ENCODE measurements at places on chromosomes 4 and X.
A peak's percentile ranks its signal among the peaks of the same experiment; 100 is the strongest.

DNA sequence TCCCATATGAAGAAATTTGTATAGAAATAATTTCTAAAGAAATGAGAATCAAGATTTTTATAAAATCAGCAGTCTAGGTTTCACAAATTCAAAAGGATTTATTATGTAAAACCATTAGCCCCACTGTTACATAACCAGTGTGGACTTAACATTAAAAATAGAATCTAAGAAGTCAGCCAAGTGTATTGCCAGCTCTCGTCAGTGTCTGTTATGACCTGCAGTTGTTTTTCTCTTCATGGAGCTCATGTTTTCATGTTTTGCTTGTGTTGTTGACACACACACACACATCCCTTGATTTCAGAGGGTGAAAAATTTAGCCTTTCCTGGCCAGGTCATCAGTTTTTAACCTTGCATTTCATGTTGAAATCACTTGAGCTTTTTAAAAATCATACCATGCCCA, 39.5 kb downstream of the USP38 start:
- no peak for ATAC-seq

DNA sequence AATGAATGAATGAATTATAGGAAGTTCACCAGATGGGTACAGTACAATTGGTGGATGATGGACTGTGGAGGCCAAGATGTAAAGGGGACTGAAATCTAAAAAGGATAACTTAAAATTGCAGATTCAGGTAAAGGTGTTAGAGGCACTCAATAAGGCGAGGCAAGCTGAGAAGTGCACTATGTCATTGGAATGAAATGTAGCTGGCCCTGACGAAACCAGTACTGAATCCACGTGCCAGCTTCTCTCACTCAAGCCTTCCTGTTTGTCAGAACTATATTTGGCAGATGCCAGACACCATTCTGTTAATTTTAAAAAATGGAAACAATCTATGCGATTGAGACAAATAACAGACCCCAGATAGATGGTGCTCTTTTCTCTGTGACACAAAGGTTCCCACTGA, 1039.1 kb upstream of the TENM3 start:
- no peak for ATAC-seq

DNA sequence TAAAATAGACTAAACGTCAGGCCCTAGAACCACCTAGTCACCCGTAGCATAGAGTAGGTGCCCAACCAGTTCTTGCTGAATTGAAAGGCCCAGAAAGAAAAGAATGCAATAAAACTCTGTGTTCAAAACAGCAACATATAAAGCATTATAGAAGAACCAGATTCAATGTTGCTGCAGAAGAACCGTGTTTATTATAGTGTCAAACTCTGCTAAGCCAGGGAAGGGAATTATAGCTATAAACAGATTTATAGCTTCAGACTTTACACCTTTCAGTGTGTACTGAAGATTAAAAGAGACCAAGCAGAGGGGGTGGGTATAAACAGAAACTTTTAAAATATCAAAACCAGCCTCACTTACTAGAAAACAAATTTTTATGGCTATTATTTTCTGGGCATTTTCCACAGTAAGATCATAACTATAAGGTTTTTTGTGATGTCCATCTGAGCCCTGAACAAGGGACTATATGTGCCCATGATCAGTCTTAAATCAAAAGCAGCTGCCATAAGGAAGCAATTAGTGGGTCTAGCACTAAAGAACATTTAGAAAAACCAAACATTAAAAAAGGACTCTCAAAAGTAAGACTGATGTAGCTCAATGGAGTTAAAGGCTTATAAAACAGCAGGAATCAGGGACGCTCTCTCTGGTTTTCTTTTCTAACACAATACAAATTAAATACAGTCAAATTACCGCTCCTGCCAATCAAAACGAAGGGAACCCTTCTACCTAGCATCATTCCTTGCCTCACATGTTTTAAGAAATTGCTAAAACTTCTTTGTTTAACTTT, 219.7 kb upstream of the ETNPPL start:
- ATAC-seq: no peak

- no peak for ATAC-seq
These were observed 37.6 kb upstream of the SHISA3 start for GRCh38 chr4:42359711-42360110.

DNA sequence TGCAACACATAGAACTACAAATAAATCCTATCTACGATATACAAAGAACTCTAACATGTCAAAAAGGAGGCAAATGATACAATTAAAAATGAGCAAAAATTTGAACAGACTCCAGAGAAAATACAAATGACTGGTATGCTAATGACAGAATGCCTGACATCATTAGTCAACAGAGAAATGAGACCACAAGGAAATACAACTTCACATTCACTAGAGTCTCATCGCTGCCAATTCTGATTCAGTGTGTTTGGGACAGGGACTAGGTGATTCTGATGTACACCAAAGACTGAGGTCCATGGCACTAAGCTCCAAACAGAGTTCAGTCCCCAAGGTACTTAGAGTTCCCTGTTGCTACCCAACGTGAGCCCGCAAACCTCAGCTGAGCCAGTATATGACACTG, 23.4 kb downstream of the SLC2A9 start:
- ATAC-seq: no peak

GRCh38 chr4:1232661-1233621, 16.0 kb downstream of the CTBP1 start:
- no peak for ATAC-seq

- ATAC-seq: no peak
These were observed 45.9 kb downstream of the WDFY3 start for GRCh38 chr4:84920617-84921016.

DNA sequence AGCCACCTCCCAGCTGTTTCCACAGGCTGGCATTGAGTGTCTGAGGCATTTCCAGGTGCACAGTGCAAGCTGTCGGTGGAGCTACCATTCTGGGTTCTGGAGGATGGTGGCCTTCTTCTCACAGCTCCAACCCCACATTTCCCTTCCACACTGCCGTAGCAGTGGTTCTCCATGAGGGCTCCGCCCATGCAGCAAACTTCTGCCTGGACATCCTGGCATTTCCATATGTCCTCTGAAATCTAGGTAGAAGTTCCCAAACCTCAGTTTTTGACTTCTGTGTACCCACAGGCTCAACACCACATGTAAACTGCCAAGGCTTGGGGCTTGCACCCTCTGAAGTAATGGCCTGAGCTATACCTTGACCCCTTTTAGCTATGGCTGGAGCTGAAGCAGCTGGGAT, 10.3 kb upstream of the FRMPD4 start:
- ATAC-seq: no peak

- no peak for ATAC-seq
These were observed 106.2 kb downstream of the CCNG2 start for GRCh38 chr4:77263247-77263646.

- peak; percentile 82 for ATAC-seq
These were observed 66.7 kb downstream of the COQ2 start for GRCh38 chr4:83217721-83218522.

DNA sequence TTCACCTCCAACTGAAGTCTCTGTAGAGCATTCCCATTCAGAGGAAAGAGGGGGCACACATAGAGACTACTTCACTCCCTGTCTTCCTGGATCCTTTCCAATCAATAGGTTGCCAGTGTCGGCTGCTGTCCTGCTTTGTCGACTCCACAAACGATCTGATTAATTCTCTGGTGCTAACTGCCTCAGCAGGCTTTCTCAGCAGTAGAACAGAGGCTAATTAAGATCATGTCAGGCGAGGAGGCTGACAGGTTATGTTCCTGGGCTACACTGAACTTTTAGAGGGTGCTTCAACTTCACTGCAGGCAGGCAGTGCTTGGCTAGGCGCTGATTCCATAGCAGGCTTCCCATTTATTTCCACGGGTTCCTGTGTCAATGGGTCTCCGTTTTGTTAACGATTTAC, 79.2 kb downstream of the GRIA3 start:
- ATAC-seq: no peak

DNA sequence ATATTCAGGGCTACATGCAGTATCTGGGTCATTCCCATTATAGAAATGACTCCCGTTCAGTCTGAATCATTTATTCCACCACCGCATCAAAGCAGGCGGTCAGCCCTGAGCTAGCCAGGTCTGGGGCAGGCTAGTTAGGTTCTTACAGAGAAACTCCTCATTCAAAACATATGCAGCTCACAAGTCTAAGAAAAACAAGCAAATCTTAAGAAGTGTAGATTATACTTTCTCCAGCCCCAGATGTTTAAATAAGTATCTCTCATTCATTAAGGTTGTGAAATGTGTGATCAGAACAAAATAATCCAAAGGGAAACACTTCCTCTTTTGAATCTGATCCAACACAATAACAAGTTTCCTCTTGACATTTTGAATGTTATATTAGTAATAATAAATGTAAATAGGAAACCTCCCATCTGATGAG, 441.9 kb downstream of the INPP4B start:
- peak; percentile 44 for ATAC-seq

DNA sequence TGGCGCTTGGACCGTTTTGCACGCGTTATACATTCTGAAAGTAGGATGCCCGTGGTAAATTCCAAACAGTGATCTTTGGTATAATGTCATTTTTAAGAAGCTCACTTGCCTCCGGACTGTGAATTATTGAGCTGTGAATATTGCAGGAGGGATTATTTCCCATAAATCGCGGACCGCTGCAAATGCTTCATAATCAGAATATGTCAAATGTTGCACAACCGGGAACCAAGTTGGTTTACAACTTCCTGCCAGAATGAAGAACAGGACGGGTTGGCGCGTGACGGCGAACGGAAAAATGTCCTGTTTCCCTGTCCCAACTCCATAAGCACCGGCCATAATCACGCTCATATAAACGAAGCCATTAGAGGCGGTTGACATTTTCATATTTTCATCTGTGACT, 67.6 kb downstream of the SHOX start:
- ATAC-seq: no peak

- no peak for ATAC-seq
These were observed 66.7 kb upstream of the NOCT start for GRCh38 chr4:138948918-138949317.

DNA sequence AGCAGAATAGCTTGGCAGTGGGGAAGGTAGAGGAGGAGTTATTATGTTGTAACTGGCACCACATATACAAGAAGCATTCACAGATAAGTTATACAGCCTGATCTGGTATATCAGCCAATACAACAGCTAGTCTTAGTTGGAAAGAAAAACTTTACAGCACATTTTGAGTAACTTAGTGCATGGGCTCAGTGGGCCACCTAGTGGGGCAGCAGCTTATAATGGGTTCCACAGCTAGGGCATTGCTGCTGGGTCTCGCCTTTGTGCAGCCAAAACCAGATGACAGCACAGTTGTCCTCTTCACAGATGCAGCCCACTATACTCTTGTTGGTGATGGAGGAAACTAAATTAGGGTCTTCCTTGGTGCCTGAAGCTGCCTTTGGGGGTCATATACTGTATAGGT, 448.1 kb upstream of the RASGEF1B start:
- no peak for ATAC-seq

DNA sequence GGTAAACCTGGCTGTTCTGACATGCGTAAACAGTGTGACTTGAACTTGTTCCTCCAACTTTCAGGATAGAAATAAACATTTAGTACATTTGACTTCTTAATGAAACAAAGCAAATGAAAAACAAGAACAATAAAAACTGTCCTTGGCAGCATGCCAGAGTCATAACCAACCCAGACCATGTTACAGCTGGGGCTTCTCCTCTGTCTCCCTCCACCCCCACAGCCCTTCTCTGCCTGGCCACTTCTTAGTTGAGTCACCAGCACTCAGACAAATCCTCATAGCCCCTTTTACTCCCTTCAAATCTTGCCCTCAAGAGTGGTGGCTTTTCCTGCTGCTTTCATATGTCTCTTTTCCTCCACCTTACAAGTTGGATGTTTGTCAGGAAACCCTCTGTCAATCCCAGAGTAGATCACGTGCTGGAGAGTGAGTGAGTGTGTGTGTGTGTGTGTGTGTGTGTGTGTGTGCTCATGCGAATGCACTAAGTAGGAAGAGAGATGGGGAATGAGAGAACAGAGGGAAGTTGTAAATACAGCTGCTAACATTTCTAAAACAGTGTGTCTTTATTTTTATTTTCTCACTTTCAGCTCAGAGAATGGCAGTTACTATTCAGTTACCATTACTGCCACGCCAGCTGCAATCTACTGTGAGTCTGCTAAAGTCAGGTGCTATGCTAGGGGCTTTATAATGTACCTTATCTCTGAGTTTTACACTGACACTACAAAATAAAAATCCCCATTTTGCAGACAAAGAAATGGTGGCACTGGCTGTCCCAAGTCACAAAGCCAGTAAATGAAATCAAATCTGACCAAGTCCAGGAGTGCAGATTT, 15.0 kb downstream of the SCARB2 start:
- peak; percentile 82 for ATAC-seq

GRCh38 chr4:41709844-41710481, 38.6 kb downstream of the PHOX2B start:
- no peak for ATAC-seq

DNA sequence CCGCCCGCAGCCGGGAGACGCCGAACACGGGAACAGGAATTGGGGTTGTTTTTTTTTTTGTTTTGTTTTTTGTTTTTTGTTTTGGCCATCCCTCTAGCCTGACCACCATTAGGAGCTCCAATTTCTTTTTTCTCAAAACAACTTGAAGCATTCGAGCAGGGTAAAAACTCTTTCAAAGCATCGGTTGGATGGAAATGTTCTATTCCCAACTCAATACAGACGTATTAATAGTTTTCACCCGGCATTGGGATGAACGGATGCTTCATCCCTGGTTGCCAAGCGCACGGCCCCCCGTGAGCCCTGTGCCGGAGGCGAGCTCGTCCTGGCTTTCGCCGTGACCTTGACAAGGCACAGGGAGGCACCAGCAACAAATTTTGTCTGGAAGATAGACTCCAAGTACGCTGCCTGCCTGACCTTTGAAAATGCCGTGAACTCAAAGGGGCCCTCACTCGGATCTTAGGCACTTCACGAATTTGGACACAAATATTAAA, 352 bp upstream of the MAP3K15 start:
- ATAC-seq: no peak

DNA sequence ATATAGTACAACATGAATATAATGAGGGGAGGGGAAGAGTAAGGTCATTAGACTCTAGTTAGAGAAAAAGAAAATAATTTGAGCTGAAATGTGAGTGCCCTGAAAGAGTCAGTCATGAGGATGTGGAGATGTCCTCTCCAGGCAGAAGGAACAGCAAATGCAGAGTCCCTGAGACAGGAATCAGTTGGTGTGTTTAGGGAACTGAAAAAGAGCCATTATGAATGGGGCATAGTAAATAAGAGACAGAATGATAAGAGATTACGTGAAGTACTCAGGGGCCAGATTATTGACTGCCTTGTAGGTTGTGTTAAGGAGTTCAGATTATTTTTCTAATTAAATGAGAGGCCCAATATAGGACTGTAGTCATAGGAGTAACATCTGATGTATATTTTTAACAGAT, 147.0 kb downstream of the PDLIM5 start:
- ATAC-seq: no peak

DNA sequence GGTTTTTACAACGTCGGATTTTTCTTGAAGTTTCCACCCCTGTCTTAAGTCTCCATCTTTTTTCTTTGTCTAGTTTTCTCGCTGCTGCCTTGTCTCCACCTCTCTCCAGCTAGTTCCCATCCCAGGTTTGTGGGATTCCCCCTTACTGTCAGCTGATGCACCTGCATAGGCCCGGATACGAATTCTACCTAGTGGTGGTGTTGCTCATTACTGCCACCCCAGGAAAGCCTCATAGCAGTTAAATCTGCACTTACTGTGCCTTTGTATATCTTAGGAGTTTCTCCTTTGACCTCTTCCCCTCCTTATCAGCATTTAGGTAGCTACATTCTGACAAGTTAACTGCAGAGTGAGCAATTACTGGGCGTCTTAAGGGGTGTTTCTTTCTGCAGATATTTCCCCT, 1693.1 kb upstream of the TENM3 start:
- ATAC-seq: no peak

- no peak for ATAC-seq
These were observed 41.1 kb upstream of the TMEM184C start for GRCh38 chr4:147576084-147576483.
